ENCODE measurements at places on chromosomes 6 and 20.

DNA sequence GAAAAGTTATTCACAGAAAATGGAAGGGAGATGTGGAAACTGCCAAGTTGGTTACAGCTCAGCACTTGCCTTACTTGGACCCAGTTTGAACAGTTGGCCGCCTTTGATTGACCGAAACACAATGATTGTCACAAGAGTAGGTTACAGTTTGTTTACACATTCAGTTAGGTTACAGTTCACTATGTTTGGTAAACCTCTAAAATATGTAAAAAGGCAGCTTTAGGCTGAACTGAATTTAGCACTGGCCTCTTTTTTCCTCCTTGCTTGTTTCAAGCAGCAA is 116.2 kb downstream of the OLIG3 start:
- no peak for DNase-seq

- DNase-seq, result peak; percentile 92
Measured at GRCh38 chr6:159761873-159762680, at the start of gene ACAT2. ACAT2 (plus strand) TSS chr6:159762045; CDS start chr6:159762088, 43 bp downstream.

DNA sequence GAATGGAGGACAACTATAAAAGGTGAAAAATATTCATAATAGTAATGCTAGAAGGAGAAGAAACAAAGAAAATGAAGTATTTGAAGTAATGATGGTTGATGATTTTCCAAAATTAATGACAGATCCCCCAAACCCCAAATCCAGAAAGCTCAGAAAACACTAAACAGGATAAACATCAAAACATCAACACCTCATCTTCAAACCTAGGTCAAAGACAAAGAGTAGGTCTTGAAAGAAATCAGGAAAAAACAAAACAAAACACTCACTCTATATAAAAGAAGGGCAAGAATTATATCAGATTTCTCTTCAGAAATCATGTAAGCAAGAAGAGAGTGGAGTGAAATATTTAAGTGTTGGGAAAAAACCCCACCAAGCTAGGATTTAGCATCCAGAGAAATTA is 38.7 kb downstream of the RANBP9 start:
- DNase-seq, result no peak

DNA sequence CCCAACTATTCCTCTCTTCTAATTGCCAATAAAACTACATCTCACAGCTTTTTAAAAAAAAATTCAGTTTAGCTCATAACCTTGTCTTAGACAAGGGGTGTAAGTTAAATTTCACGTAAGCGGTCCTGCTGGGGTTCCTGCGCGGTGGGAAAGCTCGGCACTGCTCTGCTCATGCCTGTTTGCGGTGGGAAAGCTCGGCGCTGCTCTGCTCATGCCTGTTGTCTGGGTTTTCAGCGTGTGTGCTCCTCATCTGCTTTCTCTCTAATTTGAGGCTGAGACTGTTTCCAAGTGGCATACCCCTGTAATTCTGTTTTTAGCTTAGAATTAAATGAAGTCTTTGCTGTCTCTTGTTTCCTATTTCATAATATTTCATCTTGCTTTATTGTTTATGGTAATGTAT is 18.6 kb downstream of the ARID1B start:
- no peak for DNase-seq

GRCh38 chr6:117617210-117618035 is 15.1 kb upstream of the GOPC start:
- DNase-seq, result no peak

- DNase-seq, result no peak
Measured at GRCh38 chr20:52746190-52746589, 226.0 kb upstream of the TSHZ2 start.

DNA sequence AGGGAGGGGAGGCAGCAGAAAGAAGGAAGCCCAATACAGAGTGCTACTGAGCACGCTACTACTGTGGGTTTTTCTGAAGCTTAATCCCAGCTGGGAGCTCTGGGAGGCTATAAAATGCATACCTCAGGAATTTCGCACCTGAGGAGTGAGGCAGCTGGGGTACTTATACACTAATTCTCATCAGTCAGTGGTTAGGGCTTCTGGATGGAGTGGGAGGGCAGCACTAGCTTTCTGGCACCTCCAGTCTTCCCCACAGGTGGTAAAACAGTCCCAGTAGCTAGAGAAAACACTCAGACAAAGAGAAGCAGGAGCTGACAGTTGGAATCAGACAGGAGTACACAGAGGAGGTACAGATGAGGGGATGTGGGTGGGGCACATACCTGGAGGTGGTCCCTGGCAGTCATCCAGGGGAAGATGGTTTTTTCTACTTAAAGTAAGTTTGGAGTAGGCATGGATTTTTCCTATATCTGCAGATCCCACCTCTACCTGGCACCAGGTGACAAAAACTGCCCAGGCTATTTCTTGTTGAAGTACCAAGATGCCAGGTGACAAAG is 37.8 kb downstream of the CPXM1 start:
- no peak for DNase-seq

DNA sequence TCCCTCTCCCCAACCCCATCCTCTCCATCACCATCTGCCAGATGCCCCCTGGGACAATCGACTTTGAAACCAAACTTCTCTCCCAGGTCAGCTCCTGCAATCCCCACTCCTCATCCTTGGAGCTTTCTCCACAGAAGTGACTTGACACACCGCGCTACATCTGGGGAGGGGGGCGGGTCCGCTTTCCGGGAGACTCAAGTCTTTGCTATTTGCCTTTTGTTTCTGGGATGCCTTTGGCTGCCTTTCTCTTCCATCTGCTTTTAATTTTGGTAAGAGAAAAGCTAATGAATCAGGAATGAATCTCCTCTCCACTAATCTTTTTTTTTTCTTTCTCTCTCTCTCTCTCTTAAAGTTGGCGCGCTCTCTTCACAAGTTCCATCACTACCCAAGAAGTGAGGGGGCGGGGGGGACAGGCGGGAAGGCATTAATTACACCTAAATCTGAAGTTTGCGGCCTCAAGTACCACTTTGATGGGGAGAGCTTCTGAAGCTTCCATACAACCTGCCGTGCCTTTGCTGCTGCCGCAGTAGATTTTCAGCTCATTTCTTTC is 664 bp upstream of the TPBG start:
- DNase-seq, result no peak

DNA sequence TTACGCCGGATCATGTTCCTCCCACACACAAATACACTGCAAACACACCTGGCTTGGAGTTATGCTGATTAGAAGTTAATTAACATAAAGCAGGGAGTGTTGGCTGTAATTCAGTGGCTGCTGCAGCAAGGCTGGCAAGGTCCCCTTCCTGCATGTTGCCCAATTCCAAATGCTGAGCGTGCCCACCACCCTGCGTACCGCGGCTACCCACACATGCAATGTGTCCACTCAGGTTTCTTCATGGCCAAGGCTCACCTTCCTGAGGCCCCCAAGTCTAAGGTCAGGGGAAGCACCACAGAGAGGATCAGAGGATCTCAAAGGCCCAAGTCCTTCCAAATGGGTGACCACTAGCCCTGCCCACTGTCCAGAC is 11.6 kb upstream of the PRND start:
- DNase-seq, result no peak

DNA sequence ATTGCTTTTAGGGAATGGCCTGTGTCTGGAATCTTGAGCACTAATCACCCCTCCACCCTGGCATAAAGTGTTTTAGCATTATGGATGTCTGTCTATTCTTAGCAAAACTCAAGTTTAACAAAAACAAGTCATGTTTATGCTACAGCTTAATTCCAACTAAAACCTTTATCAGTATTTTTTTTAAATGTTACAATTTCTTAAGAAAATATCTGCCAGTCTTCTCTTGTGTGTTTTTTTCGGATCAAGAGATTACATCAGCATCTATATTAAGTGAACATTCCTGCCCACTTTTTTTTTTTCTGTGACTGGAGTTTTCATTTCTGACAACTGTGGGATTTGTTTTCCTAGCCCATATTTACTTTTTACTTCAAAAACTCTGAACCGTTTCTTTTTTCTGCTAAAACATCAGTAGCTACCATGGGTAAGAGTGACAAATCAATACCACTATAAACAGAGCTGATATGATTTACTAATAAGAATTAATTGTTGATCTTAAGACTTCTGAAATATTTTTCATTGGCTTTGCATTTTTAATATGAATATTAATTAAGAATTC is 94.3 kb downstream of the EDN1 start:
- DNase-seq, result no peak

DNA sequence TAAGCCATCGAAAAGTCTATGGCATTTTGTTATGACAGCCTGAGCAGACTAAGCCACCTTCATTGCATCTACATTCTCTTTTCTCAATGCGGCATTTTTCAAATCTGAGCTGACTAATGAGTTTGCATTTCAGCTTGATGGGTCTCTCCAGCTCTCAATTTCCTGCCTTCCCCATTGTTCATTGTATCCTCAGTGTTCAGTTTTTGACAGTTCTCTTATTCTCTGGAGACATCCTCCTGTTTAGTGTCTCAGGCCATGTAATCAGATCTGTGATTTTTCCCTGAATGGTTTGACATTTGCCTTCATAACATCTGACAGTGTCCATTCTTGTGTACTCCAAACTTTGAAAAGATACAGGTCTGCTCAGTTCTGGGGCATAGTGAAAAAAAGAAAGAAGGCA is 27.9 kb upstream of the MCM3 start:
- DNase-seq, result no peak

DNA sequence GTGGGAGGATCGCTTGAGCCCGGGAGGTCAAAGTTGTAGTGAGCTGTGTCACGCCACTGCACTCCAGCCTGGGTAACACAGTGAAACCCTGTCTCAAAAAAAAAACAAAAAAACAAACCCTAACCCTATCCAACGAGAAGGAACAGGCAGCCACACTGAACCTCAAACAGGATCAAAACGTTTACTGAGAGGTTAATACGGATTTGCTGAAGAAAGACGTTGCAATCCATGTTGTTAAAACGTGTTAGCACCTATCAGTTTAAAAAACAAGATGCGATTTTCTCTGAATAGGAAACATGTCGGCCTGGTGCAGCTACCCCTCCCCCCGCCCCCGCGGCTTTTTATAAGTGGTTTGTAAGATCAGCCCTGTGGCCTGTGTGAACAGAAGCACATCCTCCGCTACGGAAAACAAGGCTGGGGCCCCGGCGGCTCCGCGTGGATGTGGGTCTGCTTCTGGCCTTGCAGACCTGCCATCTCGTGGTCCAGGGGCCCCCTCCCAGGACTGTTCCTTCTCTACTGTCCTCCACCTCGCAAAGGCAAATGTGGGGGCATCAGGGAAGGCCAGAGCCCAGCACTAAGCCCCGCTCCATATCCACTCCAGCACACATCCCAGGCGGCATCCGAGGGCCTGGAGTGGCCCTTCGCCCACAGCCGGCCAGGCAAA is 11.4 kb downstream of the SLC2A4RG start:
- no peak for DNase-seq

GRCh38 chr20:62662422-62662821 is 20.1 kb downstream of the SLCO4A1 start:
- DNase-seq, result no peak

DNA sequence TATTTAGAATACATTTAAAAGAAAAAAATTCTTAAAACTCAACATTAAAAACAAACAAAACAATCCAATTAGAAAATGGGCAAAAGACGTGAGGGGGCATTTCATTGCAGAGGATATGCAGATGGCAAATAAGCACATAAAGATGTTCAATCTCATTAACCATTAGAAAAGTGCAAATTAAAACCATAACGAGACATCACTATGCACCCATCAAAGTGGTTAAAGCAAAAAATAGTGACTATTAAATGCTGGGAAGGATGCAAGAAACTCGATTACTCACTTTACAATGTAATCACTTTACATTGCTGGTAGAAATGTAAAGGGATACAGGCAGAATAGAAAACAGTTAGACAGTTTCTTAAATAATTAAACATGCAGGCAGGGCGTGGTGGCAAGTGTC is 59.0 kb downstream of the BCAS1 start:
- no peak for DNase-seq

- DNase-seq, result no peak
Measured at GRCh38 chr6:123747515-123747914, 56.1 kb upstream of the NKAIN2 start.

- DNase-seq, result no peak
Measured at GRCh38 chr6:168428052-168428826, 12.7 kb upstream of the SMOC2 start.

DNA sequence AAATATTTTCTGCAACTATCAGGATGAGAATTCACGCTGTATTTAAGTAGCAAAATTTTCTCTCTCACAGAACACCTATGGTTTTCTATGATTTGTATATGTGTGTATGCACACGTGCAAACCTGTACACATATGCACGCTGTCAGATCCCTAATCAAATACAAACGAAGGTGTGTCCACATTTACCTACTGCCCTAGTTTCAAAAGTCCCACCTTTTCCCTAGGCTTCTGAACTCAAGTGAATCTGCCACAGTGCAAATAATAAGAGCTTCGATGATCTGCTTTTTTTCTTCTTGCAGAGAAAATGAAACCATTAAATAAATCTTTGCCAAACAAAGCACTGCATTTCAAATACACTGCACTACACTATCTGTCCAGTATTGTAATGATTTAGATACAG is 6.5 kb downstream of the HIVEP2 start:
- DNase-seq, result no peak

DNA sequence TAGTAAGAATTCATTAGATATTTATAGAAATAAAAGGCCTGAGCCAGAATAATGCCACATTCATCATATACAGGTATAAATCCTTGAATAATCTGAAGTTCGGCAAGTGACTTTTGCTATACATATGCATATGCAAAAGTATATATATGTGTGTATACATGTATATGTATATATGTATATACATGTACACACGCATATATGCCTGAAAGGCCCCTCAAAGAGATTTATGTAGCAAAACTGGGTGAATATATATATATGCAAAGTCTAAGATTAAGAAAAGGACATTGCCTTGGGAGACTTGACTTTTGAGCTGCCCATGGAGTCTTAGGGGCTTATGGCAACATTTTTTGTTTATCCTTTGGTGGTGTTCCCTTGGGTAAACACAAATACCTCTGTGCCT is 231.4 kb downstream of the BMP2 start:
- DNase-seq, result no peak

- no peak for DNase-seq
Measured at GRCh38 chr6:146847426-146847825, 248.7 kb downstream of the ADGB start.

- DNase-seq, result no peak
Measured at GRCh38 chr6:63510353-63510686, 62.0 kb upstream of the LOC128125822 start.
